Neural progenitor cell (in vitro differentiated cells): ENCODE measurements at places on chromosomes 3 and 15. TPM values are rescaled to one million over a fixed set of nuclear protein-coding genes. Genes with fewer than 3 reads are reported as not detected.

DNA sequence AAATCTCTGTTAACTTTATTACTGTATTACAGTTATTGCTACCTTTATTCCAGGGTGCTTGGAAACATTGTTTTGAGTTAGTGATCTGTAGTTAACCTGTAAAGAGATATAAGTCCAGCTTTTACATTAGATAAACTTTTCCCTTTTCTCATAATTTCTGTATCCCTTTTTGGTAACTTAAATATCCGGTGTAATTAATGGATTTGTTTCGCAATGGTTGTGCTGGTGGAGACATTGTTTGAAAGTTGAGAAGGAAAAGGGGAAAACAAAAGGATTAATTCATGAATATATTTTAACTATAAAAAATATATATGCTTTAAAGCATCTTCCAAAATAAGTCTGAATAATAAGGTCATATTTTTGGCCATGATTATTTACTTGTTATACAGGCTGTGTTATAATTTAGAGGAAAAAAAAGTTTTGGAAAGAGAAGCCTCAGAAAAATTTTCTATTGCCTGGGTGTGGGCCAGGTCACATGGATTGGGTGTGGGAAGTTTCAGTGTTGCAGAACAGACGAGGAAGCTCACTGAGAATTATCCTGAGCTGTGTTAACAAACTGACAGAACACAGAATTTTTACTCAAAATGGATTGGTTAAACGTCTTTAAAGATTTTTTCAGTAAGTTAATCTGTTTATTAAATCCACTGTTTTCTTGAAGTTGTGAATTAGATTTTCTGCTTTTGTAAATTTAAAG lies 27.7 kb upstream of the IL20RB start:
- no peaks in the 10 kb centered on the region for H3K27me3 ChIP-seq
- peaks cover 3% of the 10 kb centered on the region for H3K36me3 ChIP-seq
- H3K27ac ChIP-seq, result peak overlapping the region; percentile 30
- no peak for DNase-seq
- no peak overlapping the region for H3K4me3 ChIP-seq

DNA sequence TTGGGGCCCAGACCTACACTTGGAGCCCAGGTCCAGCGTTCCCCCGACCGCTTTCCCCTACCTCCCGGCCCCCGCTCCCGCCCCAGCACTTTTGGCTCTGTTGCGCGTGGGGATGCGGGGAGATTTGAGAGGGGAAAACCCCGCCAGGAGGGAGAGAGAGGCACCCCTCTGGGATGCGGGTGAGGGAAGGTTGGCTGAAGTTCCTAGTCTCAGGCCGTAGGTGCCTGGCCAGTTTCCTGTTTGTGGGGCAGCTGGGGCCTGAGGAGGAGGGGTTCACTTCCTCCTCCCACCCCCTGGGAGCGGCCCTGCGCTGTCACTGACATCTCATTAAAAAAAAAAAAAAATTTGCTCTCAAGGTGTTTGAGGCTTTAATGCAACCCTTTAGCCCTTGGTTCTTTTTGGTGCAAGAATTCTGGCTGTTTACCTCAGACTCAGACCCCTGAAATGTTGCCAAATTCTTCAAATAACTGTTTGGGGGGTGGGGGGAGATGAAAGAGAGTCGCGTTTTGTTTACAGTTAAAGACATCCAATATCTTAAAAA lies 2.6 kb downstream of the FAM43A start:
- no peak overlapping the region for H3K27ac ChIP-seq
- peaks cover 39% of the 10 kb centered on the region for H3K27me3 ChIP-seq
- peak; percentile 49 for DNase-seq
- peaks cover 5% of the 10 kb centered on the region for H3K4me1 ChIP-seq
- H3K4me3 ChIP-seq, result peak overlapping the region; percentile 60

DNA sequence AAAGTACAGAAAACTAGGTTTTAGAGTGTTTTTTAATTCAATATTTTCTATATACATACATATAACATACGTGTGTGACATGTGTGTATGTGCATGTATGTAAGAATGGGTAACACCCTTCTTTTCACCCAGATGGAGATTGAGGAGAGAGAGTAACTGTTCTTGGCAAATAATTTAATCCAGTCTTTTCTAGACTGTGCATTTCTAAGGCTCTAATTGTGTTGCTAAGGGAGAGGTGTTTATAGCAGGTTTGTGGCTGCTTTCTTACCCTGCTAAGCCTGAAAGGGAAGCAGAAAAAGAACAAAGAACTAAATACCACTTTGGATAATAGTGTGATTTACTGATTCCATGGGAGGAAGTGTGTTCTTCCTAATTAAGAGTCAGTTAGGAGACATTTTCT lies 46.0 kb upstream of the ALDH1L1 start:
- DNase-seq, result peak; percentile 22
- peaks cover 10% of the 10 kb centered on the region for H3K4me1 ChIP-seq
- H3K36me3 ChIP-seq, result no peaks in the 10 kb centered on the region
- H3K27me3 ChIP-seq, result no peaks in the 10 kb centered on the region

- no peaks in the 10 kb centered on the region for H3K27me3 ChIP-seq
- no peaks in the 10 kb centered on the region for H3K36me3 ChIP-seq
- H3K4me3 ChIP-seq, result no peak overlapping the region
- DNase-seq, result no peak
- H3K27ac ChIP-seq, result no peak overlapping the region
Observed at GRCh38 chr3:194475978-194476377, 10.8 kb downstream of the ATP13A3 start.

- H3K4me3 ChIP-seq, result peak overlapping the region; percentile 92
- peaks cover 15% of the 10 kb centered on the region for H3K27me3 ChIP-seq
- no peak overlapping the region for H3K27ac ChIP-seq
- no peaks in the 10 kb centered on the region for H3K36me3 ChIP-seq
- peaks cover 84% of the 10 kb centered on the region for H3K4me1 ChIP-seq
- peak; percentile 56 for DNase-seq
Observed at GRCh38 chr15:96344706-96345559, 14.4 kb downstream of the NR2F2 start.

DNA sequence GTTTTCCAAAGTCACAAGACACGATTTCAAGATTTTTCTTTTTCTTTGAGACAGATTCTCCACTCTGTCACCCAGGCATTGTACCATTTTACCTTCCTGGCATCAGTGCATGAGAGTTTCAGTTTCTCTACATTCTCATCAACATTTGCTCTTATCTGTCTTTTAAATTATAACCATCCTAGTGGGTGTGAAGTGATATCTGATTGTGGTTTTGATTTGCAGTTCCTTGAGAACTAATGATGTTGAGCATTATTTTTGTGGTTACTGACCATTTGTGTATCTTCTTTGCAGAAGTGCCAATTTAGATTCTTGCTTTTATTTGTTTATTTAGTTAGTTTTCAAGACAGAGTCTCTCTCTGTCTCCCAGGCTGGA lies 41.2 kb downstream of the ADIPOQ start:
- H3K36me3 ChIP-seq, result no peaks in the 10 kb centered on the region
- H3K27me3 ChIP-seq, result no peaks in the 10 kb centered on the region
- no peak overlapping the region for H3K4me3 ChIP-seq
- DNase-seq, result no peak
- no peak overlapping the region for H3K27ac ChIP-seq

DNA sequence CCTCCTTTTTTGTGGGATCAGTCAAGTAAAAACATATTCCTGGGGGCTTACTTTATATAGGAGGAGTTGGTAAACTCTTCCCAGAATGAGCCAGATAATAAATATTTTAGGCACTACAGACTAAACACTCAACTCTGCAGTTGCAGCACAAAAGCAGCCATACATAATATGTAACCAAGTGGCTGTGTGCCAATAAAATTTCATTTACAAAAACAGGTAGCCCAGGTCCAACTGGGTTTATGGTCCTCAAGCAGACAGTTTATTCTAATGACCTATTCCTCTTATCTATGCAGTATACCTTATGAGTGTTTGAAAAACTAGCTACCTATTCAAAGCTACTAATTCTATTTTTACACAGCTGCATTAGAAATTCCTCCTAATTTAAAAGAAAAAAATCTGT lies 61.8 kb downstream of the FAIM start:
- no peak for DNase-seq
- H3K27ac ChIP-seq, result no peak overlapping the region
- H3K36me3 ChIP-seq, result peaks cover 4% of the 10 kb centered on the region
- H3K4me1 ChIP-seq, result peaks cover 12% of the 10 kb centered on the region

GRCh38 chr3:98027085-98027446 lies 8.0 kb downstream of the GABRR3 start:
- H3K4me1 ChIP-seq, result no peaks in the 10 kb centered on the region
- DNase-seq, result no peak
- no peaks in the 10 kb centered on the region for H3K36me3 ChIP-seq
- no peak overlapping the region for H3K4me3 ChIP-seq
- H3K27ac ChIP-seq, result no peak overlapping the region

DNA sequence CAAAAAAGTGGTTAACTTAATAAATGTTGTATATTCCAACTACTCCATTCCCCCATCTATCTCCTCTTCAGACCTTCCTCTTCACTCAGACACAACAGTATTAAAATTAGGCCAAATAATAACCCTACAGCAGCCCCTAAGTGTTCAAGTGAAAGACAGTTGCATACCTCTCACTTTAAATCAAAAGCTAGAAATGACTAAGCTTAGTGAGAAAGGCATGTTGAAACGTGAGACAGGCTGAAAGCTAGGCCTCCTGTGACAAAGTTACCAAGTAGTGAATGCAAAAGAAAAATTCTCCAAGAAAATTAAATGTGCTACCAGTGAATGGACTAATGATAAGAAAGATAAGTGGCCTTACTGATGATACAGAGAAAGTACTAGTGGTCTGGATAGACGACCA lies 71.7 kb downstream of the ANKRD28 start:
- H3K27ac ChIP-seq, result peak overlapping the region; percentile 65
- H3K27me3 ChIP-seq, result no peaks in the 10 kb centered on the region
- H3K36me3 ChIP-seq, result peaks cover under 1% of the 10 kb centered on the region
- peaks cover 12% of the 10 kb centered on the region for H3K4me1 ChIP-seq

DNA sequence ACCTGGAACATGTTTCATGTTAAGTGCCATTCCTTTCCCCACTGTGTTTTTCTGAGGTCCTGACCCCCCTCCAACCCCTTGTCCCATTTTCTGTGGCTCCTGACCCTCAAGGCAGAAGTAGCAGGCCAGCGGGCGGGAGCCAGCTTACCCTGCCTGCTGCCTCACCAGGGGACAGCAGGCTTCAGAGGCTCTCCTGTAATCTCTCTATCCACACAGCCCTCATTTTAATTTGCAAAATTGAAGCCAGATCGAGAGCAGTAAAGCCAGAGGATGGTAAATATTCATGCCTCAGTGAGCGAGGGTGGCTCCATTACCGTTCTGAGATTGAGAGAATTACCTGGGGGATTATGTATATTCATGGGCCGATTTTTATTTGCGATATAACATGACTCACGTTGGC lies 147.6 kb downstream of the DNAJB8 start:
- no peak for DNase-seq
- H3K27ac ChIP-seq, result no peak overlapping the region
- H3K4me3 ChIP-seq, result no peak overlapping the region
- no peaks in the 10 kb centered on the region for H3K36me3 ChIP-seq

DNA sequence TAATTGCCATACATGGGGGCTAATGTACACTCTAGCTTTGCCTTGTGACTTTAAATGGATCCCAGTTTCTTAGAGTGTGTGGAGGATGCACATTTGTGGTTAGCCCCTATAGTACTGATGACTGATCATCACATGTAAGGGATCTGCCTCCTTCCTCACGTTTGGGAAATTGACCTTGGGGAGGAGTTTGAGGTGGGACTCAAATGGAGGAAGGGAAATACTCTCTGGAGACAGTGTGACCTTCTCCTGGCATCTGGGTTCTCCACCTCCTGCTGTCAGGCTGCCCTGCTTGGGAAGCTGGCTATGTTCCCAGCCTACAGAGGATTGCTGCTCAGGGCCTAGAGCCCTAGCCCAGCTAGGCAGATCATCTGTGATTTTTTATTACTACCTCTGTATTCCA lies 48.7 kb downstream of the PPM1L start:
- peaks cover 17% of the 10 kb centered on the region for H3K4me1 ChIP-seq
- DNase-seq, result no peak
- H3K27me3 ChIP-seq, result no peaks in the 10 kb centered on the region
- H3K4me3 ChIP-seq, result no peak overlapping the region
- no peaks in the 10 kb centered on the region for H3K36me3 ChIP-seq

DNA sequence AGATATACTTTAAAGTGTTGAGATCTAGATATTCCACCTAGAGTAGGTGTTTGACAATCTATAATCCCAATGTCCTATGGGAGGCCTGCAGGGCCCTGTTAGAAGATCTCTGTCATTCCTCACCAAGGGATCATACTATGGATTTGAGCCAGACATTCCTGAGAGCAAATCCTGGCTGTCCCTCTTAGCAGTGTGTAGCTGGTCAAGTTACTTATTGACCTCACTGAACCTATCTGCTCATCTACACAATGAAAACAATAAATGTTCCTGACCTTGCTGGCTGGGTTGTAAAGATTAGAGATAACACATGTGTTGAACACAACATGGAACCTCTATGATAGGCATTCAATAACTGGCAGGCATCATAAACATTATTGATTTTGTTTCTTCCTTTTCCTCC lies 265.6 kb upstream of the ATP11B start:
- DNase-seq, result no peak
- no peaks in the 10 kb centered on the region for H3K27me3 ChIP-seq
- no peak overlapping the region for H3K4me3 ChIP-seq
- H3K36me3 ChIP-seq, result no peaks in the 10 kb centered on the region

DNA sequence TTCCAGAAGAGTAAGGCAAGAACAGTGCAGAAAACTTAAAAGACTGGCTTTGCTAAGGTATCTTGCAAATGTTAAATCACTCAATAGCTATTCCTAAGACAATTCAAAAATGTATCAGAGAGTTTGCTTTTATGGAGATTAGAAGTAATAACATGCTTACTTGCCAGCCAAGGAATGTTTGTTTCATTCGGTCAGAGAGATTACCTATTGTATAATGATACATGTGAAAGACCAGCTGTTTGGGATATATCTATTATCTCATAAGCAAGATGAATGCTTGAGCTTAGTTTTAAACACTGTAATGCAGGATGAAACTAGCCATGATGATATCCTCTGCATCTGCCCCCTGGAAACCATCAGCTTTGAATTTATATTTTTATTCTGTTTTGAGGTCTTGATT lies 70.7 kb downstream of the MAP2K5 start:
- no peak overlapping the region for H3K27ac ChIP-seq
- no peaks in the 10 kb centered on the region for H3K36me3 ChIP-seq
- peaks cover 6% of the 10 kb centered on the region for H3K4me1 ChIP-seq
- H3K4me3 ChIP-seq, result no peak overlapping the region
- no peak for DNase-seq
- H3K27me3 ChIP-seq, result no peaks in the 10 kb centered on the region

DNA sequence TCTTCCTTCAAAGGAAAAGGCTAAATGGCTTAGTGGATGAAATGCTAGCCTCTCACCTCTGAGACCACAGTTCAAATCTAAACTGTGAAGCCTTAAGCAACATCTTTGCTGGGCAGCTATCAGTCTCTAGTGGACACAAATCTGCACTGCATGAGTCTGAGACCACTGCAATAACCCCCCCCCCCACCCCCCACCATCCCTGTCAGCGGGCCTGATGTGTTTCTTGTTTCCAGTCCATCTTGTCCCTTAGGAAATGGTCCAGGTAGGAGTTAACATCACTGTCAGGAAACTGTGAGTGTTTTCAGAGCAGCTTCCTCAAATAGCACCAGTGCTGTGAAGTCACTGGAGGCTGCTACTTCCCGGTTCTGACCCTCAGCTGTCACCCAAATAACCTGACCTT lies 140.6 kb upstream of the TMCO5A start:
- no peak overlapping the region for H3K27ac ChIP-seq
- peak; percentile 40 for DNase-seq
- H3K4me3 ChIP-seq, result no peak overlapping the region
- no peaks in the 10 kb centered on the region for H3K4me1 ChIP-seq
- H3K27me3 ChIP-seq, result no peaks in the 10 kb centered on the region
- no peaks in the 10 kb centered on the region for H3K36me3 ChIP-seq

Gene CHST13
- 0.09 and 0.34 TPM in 2 replicates for total RNA-seq

Gene DENND4A
- total RNA-seq, result 3.7 and 4.8 TPM in 2 replicates

Gene PATL2
- total RNA-seq, result 0.68 TPM in 1 of 2 replicates, not detected in the other

Gene SYNPR
- total RNA-seq, result 0.30 and 0.59 TPM in 2 replicates

Gene CFAP44
- 3.1 and 8.3 TPM in 2 replicates for total RNA-seq

Gene PPM1L
- 16.5 and 25.2 TPM in 2 replicates for total RNA-seq
